ENCODE measurements at places on chromosomes 16 and 17.
A peak's percentile ranks its signal among the peaks of the same experiment; 100 is the strongest.

- no peak for DNase-seq
Measured at GRCh38 chr17:56809106-56809819, 24.5 kb downstream of the C17orf67 start.

DNA sequence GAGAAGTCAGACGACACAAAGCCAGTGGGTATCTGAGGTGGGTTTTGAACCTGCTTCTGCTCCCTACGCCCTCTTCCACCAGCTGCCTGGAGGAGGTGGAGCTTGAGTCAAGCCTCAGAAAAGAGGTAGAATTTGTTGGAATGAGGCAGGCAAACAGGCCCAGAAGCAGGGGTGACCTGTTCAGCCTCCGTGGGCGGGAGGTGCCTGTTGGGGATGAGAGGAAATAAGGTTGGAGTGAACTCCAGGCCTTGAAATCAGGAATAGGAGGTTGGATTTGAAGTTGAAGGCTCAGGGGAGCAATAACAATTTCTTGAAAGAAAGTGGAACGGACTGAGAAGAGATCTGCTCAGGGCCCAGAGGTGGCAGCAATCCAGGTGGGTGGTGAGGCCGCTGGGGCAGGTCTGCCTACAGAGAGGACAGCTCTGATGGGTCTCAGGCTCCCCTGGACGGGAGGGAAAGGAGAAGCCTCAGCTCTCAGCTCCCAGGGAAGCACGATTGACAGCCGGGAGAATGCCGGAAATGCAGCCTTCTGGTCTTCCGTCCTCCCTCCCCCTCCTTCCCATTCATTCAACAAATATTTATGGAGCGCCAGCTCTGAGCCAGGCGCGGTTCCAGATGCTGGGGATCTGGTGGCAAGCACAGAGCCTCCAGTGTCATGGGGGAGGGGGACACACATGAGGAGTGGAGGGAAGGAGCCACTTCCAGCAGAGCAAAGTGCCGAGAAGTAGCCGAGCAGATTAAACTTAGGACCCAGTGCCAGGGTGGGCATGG lies 61.9 kb upstream of the CIBAR2 start:
- DNase-seq: peak; percentile 93

GRCh38 chr16:3020604-3021448 lies 658 bp downstream of the TNFRSF12A start:
- DNase-seq: peak; percentile 89

DNA sequence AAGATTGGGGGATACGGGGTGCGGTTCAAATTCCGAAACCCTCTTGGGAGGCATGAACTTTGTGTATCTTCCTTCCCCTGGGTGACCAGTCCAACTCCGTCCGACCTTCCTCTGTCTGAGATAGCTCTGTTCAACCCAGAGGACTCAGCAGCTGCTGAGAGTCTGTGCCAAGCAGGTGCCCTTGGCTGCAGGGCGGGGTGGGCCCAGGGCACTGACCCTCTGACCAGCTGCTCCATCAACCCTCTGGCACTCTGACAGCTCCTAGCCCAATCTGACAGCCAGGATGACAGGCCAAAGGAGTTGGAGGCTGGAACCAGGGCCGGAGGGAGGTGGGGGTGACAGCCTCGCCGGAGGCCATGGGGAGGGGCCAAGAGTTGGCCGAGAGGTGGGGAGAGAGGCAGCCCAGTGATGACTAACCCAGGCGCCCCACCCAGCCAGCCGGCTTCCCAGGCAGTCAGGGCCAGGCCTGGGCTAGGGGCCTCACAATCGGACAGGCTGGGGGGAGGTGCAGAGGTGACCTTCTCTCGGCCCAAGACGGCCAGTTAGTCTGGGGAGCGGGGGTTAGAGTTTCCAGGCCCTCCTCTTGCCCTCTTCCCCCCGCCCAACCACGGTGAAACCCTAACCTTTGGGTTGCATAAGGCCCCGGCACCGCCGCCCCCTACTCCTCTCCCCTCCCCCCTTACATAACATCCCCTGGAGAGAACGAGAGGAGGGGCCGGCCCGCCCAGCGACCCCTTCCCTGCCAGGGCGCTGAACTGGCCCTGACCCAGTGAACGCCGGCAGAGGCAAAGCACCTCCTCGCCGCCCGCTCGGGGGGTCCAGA lies 5.0 kb upstream of the TLCD2 start:
- peak; percentile 96 for DNase-seq

DNA sequence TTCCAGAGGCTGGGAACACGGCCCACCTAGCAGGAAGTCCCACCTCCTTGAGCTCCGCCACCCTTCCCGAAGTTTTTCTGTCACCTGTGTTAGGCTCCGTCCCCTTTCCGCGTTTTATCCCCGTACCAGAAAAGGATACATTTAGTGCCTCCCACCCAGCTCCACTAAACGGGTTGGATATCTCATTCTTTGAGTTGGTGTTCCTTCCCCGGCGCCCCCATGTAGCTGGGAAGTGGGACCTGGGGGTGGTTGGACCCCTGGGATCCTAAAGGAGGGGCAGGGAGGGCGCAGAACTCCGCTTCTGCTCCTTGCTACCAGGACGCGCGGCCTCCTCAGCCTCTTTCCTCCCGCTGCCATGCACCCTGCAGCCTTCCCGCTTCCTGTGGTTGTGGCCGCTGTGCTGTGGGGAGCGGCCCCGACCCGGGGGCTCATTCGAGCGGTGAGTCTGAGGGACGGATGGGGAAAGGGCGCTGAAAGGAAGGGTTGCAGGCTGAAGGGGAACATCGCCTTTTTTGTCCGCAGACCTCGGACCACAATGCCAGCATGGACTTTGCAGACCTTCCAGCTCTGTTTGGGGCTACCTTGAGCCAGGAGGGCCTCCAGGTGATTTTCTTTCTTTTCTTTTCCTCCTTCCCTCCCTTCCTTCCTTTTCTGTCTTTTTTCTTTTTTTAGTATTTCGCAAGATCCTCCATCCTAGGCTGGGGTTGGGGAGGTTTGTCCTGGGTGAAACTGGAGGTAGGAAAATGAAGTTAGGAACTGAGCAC lies 669 bp downstream of the RNF167 start:
- peak; percentile 91 for DNase-seq

DNA sequence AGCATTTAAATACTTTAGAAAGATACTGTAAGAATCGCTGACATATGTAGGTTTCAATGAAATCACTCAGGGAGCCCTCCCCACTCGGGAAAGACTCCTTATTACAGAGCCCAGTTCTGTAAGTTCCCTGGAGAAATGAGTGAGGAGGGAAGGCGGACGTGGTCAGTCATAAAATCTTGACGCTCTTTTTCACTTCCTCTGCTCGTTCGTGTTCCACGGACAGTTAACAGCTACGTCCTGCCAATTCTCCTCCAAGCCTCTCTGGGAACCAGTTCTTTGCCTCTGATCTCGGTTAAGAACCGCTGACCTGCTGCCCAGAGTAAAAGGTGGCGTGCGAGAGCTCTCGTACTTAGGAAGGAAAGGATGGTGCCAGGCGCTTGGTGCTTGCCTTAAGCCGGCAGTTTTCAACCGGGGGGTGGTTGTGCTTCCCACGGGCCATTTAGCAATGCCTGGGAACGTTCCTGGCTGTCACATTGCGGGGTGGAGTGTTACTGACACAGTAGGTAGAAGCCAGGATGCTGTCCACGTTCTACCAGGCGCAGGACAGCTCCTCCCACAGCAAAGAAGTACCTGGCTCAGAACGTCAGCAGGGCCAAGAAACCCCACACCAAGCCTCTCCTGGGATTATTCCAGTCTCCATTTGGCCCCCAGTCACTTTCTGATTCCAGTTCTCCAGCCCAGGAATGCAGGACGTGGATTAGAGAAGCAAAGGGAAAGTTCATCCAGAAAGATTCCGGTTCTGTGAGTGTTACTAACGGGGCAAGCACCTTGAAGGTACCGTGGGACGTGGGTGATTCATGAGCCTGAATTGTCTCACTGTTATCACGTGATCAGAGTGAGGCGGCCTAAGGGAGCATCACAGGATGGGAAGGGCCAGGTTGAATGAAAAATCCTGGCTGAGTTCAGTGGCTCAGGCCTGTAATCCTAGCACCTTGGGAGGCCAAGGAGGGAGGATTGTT lies 87.7 kb downstream of the MRM3 start:
- peak; percentile 94 for DNase-seq

DNA sequence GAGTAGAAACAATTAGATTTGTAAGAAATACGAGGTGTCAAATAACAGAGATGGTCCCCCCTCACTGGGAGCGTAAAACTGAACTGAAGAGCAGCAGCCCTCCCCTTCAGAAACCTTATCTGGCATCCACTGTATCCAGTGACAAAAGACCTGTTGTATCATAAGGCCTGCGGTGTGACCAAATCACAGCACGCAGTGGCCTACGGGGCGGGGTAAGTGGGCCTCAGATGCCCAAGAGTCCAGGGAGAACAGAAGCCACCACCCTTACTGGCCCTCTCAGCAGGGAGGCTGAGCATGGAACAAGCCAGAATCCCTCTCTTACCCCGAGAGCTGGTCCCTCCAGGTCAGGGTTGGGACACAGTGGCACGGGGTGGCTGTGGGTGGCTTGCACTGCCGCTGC lies 5.5 kb downstream of the JMJD6 start:
- DNase-seq: no peak

GRCh38 chr17:46771561-46772474 lies 46.7 kb downstream of the WNT3 start:
- DNase-seq: peak; percentile 58

DNA sequence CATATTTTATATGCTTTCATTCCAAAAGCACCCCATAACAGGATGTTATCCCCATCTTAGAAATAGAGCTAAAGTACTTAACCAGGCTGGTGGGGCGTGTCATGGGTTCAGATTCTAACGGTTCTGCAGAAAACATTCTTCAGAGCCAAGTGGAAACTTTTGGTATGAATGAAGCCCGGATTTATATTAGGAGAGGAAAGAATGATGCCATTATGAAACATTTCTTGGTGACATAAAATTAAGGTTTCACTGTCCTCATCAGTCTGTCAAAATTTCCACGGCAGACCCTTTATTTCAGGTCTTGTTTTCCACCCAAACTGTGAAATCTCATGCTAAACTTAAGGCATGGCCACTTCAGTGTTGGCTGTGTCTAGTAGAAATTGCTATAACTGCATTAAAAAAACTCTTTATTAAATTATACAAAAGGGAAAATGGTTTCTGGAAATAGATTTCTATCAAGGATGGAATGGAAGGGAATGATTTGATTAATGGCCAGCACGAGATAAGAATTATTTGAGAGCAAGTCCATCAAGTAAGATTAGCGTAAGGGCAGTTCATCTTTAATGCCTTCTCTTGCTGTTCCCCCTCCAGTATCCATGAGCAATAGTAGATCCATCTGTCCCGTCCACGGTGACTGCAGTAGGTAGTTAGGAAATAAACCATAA lies 11.7 kb downstream of the PRKCA start:
- no peak for DNase-seq

DNA sequence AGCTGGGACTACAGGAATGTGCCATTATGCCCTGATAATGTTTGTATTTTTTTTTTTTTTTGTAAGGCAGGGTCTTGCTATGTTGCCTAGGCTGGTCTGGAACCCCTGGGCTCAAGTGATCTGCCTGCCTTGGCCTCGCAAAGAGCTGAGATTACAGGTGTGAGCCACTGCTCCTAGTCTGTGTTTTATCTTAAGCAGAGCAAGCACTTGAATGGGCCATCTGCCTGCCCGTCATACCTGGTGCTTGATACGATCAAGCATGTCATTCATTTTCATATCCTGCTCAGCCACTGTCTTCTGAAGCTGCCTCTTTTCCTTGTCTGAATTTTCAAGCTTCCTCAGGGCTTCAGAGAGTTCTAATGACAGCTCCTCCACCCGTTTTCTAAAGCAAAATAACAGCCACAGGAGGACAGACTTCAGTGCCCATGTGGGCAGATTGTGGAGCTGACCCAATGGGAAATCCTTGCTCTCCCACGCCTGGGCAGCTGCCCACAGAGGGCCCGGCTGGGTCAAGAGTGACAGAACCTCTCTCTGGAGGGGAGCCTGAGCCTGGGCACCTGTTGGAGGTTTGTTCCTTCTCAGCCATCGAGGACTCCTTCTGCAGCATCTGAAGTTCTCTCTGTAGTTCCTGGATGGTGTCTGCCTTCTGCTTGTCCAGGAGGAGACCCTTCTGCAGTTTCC lies 36.5 kb downstream of the DHX38 start:
- DNase-seq: no peak

- DNase-seq: no peak
Measured at GRCh38 chr16:12728469-12728868, 75.2 kb downstream of the CPPED1 start.

- DNase-seq: peak; percentile 71
Measured at GRCh38 chr16:85275533-85276249, 163.4 kb upstream of the CIBAR2 start.

DNA sequence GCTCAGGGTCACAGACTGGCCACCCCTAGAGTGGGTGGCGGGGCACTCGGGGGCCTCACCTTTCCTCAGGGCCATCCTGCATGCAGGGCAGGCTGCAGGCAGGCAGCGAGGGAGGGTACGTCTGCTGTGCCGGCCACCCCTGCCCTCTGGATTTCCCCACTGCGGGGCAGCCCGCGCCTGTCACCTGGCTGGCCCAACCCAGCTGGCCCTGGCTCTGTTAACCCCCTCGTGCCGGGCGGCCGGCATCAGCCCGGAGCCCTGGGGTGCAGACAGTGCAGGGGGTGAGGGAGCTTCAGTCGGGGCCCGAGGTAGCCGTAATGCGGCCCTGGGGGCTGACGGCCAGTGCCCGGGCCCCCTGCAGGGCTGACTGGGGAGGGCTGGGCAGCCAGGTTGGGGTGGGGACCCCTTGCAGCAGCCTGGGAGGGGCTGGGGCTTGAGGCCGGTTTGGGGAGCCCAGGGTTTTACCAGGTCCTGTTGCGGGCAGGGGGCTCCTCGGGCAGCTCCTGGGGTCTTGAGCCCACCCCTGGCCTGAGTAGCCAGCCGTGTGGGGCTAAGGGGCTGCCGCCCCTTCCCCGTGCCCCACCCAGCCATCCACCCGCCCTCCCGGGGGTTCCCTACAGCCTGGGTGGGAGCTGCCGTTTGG lies at the start of gene IGFALS:
Gene IGFALS, minus strand, starts transcription at position 128 of the 643 bp plus-strand sequence. Its CDS starts 53 bp downstream, at position 75.
- DNase-seq: no peak

DNA sequence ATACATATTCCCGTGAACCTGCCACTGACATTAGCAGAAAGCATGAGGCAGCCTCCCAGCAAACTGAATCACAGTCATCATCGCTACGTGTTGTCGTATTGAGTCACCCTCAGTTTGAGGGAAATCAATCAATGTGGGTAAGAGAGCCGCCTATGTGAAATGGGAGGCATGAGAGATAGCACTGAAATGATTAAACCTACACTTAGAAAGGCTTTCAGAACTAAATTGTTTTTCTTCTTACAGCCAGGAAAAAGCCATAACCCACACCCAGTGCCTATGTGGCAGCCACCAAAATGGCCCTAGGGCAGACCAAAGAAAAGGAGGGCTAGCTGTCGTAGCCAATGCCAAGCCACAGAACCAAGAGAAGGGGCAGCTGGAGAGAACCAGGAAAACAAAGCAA lies 90.5 kb downstream of the ADAMTS18 start:
- no peak for DNase-seq

DNA sequence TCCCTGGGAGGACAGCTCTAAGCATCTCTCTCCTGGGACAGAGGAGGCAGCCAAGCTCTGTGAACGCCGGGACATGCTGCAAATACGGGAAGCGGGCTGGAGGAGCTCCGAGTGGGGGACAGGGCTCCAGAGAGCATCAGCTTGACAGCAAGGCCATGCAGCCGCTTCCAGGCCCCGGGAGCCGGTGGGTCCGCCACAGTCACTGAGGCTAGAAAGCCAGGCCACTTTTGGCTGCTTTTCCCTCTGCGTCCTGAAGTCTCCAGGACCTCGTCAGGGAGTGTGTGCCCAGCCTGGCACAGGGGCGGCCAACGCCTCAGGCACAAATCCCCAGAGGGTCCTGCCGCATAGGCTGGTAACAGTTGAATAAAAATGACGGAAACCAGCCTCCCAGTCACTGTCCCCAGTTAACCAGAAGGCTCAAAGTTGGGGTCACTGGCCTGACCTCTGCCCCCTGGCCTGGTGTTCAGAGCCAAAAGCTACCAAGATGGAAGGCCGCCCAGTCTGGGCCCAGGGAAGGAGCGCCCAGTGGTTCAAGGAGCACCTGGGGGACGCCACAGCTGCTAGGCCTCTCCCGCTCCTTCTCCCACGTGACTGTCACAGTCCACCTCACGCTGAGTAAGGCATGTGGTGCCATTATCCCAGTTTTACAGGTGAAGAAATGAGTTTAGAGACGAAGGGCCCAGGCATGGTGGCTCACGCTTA lies 3.2 kb upstream of the TRIM65 start:
- no peak for DNase-seq
